ENCODE measurements at places on chromosomes 5 and 9. TPM values are rescaled to one million over a fixed set of nuclear protein-coding genes. Genes with fewer than 3 reads are reported as not detected.

MEGF10 gene
- total RNA-seq = not detected

PCDHB3 gene
- 0.15 TPM for total RNA-seq

PCDHGA6 gene
- 1.0 TPM for total RNA-seq

SPATA9 gene
- total RNA-seq = 0.15 TPM

SH2D3C gene
- total RNA-seq = not detected

PLK2 gene
- 101 TPM for total RNA-seq

CDH9 gene
- total RNA-seq = not detected

IFNB1 gene
- total RNA-seq = not detected

C9orf153 gene
- total RNA-seq = not detected

SREK1 gene
- total RNA-seq = 14.6 TPM

NUDT2 gene
- total RNA-seq = 62.0 TPM

All from bronchus fibroblast of lung (primary cell).